ENCODE measurements at places on chromosomes 7 and 10. TPM values are rescaled to one million over a fixed set of nuclear protein-coding genes. Genes with fewer than 3 reads are reported as not detected.

DNA sequence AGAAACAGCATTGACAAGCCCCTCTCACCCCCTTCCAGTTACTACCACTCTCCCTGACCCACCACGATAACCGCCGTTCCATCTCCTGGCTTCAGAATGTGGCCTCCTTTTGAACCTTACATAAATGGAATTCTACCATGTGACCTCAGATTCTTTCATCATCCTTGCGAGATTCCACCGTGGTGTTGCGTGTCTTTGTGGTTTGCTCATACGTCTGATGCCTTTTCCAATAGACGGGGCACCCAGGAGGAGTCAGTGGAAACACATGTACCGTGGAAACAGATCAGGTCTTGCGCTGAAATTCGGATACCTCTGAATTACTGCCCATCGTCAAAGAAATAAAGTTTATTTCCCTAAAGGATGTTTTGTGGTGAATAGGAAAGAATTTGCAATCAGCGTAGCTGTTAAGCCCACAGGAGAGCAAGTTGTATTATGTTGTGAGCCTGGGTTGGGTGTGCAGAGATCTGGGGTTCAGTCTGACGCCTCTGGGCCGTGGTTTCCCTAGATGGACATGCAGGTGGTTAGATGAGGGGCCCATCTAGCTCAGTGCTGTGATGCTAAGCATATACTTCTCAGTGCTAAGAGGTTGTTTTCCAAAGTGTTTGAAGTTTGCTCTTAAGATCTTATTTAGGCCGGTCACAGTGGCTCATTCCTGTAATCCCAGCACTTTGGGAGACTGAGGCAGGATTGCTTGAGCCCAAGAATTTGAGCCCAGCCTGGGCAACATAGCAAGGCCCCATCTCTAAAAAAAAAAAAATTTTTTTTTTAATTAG, 29.1 kb downstream of the GTF2IRD1 start:
- no peak for DNase-seq

NEUROG3 gene
- polyA plus RNA-seq = not detected

DNA sequence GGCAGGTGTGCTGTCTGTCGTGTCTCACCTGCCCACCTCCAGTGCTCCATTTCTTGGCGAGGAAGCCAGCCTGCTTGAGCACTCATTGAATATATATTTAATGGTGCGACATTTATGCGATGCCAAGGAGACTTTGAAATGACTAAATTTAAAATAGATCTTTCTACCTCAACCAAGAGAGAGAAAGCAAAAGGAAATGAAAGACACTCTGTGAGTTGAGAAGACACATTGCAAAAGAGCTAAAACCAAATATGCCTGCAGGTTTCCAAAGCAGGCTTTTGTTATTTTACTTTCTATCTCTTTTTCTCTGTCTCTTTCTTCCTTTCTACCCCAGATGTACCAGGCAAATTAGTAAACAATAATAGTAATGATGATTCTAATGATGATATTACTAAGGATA, 53.6 kb upstream of the AOAH start:
- DNase-seq = no peak

POM121C gene
- polyA plus RNA-seq = 8.6 TPM

GRCh38 chr7:4042402-4043045, 639.6 kb upstream of the FOXK1 start:
- no peak for DNase-seq

GRCh38 chr10:1432161-1432560, 305.2 kb downstream of the ADARB2 start:
- DNase-seq = no peak

GRCh38 chr7:20304366-20304765, 26.3 kb upstream of the ITGB8 start:
- no peak for DNase-seq

GRCh38 chr7:140649556-140650205, 9.1 kb upstream of the DENND2A start:
- DNase-seq = no peak

ANKRD61 gene
- polyA plus RNA-seq = not detected

DNA sequence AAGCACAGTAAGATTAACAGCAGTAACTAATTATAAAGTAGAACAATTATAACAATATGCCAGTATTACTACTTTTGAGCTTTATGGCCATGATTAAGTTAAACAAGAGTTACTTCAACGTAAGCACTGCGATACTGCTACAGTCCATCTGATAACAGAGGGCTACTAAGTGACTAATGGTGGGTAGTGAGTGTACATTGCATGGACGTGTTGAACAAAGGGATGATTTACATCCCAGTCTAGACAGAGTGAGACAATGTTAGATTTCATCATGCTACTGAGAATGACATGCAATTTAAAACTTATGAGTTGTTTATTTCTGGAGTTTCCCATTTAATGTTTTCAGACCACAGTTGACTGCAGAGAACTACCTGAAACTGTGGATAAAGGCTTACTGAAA, 45.6 kb downstream of the TPST1 start:
- DNase-seq = no peak

- no peak for DNase-seq
Measured at GRCh38 chr10:22893781-22894180, 34.1 kb upstream of the ARMC3 start.

DNA sequence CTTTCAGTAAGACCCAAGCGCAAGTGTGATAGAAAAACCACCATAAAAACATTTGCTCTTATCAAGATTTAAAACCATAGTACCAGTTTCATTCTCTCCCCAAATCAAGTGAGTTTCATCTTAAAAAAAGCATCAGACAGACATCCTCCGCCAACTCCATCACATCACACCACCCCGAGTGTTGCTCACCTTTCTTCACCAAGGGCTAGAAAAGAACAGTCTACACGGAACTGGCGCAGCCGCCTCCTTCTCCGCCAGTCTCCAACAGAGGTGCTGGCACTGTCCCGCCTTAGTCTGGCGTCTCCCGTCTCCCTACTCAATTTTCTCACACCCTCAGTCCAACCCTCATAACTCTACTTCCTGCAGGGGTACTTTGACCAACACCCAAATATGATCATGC, 46.9 kb upstream of the WIPI2 start:
- no peak for DNase-seq

GRCh38 chr7:151631570-151631952, 111.9 kb upstream of the RHEB start:
- DNase-seq = no peak

DNA sequence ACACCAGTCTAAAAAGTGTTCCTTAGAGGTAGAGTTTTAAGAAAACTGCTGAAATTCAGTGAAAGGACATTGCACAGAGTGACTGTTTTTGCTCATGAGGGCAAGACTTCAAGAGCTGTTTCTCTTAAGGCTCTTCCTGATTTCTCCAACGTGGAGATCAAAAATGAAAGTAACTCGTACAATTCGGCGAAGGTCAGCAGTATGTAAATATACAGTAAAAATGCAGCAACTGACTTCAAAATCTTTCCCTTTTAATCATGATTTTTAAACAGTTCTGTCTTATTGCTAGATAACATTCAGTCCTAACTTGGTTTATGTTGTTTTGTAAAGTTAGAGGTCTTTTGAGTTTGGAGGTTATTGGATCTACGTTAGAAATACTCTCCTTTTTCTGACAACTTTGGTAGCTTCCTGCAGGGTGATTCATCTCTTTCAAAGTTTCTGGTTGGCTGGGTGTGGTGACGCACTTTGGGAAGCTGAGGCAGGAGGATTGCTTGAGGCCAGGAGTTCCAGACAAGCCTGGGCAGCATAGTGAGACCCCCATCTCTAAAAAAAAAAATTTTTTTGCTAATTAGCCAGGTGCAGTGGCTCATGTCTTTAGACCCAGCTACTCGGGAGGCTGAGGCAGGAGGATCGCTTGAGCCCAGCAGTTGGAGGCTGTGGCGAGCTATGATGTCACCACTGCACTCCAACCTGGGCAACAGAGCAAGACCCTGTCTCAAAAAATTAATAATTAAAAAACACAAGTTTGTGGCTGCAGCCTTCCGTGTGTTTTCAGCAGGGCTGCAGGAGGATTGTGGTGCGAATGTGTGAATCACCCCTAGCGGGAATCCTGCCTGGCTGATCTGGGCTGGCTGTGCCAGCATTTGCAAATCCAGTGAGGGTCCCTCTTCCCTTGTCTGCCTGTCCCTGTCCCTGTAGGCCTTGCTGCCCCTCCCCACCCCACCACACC, 29.2 kb upstream of the AP5Z1 start:
- no peak for DNase-seq

DNA sequence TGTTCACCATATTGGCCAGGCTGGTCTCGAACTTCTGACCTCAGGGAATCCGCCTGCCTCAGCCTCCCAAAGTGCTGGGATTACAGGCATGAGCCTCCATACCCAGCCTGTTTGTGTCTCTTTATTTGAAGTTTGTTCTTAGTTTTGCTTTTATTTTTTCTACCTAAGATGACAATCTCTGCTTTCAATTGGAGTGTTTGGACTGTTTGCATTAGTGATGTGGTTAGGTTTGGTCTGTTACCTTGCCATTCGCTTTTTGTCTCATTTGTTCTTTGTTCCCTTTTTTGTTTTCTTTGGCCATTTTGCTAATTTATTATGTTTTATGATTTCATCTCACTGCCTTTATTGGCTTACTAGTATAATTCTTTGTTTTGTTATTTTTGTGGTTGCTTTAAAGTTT, 62.6 kb downstream of the ADCY1 start:
- DNase-seq = no peak
